Right atrium auricular region (tissue), 2 donors: ENCODE measurements at places on chromosomes 16 and 17.

- no peak for DNase-seq
Measured at GRCh38 chr17:29388937-29389336, 1.2 kb upstream of the TAOK1 start.

- no peak for DNase-seq
Measured at GRCh38 chr17:71937914-71938313, 182.9 kb upstream of the SOX9 start.

DNA sequence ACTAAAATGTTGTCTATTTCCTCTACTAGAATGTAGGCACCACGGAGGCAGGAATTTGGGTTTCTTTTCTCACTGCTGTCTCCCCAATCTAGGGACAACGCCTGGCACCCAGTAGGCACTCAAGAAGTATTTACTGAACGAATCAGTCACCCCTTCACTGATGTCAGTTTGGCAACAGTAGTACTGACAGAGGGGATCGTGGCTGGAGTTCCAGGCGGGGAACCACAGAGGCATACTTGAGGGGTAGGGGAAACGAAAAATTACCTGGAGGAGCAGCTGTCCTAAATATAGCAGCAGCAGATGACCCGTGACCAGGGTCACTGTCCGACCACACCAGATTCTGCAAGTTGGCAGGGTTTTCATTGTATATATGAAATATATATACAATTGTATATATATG, 33.3 kb downstream of the TRIM25 start:
- no peak for DNase-seq

GRCh38 chr17:4209611-4210010, 54.2 kb downstream of the ANKFY1 start:
- no peak for DNase-seq

DNA sequence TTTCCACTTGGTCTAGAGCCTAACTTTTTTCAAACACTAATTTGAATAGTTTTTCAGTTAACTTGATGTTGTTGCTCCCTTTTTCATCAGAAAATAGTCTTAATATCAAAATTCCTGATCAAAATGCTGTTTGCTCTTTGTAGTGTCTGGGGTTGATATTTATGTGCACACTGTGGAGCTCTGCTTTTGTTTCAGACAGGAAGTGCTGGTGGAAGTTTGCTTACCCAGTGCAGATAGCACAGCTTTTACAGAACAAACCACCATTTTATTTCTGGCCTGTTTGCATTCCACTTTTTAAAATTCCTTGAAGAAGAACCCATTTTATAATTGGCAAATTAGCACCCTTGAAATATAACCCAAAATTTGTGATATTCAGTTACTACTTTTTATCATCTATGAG, 125.4 kb downstream of the MRTFB start:
- DNase-seq, result no peak
